ENCODE measurements at places on chromosomes 1 and 21.

GRCh38 chr1:18978706-18979105 is 22.2 kb upstream of the IFFO2 start:
- no peak for DNase-seq

GRCh38 chr1:199029855-199030254 is 391.0 kb downstream of the PTPRC start:
- DNase-seq, result no peak

GRCh38 chr1:193013707-193014106 is 45.5 kb downstream of the UCHL5 start:
- no peak for DNase-seq

DNA sequence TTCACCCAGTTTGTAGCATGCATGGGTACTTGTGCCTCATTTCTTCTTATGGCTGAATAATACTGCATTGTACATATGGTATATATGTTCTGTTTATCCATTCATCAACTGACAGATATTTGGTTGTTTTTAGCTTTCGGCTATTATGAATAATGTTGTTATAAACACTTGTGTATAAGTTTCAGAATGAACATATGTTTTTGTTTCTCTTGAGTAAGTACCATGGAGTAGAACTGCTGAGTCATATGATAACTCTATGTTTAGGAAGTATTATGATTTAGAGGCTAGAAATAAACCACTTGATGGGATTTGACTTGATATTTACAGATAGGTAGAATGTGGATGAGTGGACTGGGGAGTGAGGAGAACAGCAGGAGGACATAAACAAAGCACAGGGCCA is 48.6 kb downstream of the WNT2B start:
- no peak for DNase-seq

- DNase-seq, result no peak
Measured at GRCh38 chr1:2350501-2350900, 40.9 kb downstream of the MORN1 start.

DNA sequence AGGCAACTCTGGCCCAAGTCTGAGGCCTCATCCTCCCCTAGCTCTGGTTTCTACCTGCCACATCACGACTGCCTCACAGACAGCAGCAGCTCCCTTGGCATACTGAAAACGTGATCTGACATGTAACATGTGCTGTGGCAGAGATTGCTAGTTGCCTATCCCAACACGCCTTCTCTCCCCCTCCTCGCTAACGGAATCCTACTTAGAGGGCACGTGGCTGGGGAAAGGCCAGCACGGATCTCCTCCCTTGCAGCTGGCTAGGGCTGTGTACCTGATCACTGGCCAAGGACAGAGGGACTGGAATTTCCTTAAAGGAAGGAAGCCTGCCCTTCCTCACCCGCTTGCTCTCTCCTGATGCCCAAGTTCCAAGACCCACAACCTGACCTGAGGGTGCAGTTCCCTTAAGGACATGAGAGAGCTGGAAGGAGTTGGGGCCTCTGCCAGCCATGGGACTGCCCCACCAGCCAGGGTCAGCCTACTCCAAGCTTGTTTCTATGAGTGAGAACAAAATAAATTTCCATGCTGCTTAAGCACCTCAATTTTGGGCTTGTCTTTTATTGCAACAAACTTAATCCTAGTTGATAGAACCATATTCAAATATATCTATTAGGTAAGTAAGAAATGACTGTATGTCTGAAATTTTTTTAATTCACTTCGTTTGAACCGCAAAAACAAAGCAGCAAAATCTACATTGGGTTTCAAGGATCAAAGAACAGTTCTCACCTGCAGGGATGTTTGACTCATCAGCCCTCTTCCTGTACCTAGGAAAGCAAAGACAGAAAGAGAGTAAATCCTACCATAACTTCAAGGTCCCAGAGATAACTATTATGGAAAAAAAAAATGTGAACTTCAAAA is 7.2 kb downstream of the SETD4 start:
- no peak for DNase-seq

DNA sequence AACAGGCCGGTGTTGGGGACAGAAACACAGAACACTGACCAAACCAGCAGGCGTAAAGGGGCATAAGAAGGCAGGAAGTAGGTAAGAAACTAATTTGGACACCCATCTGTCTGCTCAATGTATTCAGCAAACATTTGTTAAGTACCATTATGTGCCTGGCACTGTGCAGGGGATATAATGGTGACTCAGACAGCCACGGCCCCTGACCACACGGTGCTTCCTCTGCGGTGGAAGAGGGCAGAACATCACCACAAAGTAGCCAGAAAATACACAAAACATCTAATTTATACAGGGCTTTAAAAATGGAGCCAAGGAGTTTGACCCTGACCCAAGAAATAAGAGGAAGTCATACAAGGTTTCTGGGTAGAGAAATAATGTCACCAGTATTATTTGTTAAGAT is 12.9 kb downstream of the DNAJC11 start:
- DNase-seq, result no peak

Measured in right kidney (tissue), 9 donors.